ENCODE measurements at places on chromosomes 16 and 17.

- DNase-seq = no peak
These were observed 2.5 kb downstream of the RSL1D1 start for GRCh38 chr16:11848842-11849241.

DNA sequence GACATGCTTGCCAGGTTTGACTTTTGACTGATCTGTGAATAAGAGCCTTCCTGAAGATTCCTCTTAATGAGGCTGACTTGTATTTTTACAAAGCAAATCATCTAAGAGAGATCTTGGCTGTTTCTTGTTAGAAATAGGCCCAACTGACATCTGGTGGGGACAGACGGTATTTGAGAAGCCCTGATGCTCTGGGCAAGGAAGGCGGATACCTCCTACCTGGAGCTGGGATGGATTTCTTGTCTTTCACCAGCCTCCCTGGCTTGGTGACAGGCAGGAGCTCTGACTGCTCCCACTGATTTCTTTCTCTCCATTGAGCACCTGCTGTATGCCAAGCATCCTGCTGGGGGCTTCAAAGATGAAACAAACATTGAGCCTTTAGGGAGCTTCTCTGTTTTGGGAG is 40.4 kb downstream of the AKAP1 start:
- DNase-seq = no peak

DNA sequence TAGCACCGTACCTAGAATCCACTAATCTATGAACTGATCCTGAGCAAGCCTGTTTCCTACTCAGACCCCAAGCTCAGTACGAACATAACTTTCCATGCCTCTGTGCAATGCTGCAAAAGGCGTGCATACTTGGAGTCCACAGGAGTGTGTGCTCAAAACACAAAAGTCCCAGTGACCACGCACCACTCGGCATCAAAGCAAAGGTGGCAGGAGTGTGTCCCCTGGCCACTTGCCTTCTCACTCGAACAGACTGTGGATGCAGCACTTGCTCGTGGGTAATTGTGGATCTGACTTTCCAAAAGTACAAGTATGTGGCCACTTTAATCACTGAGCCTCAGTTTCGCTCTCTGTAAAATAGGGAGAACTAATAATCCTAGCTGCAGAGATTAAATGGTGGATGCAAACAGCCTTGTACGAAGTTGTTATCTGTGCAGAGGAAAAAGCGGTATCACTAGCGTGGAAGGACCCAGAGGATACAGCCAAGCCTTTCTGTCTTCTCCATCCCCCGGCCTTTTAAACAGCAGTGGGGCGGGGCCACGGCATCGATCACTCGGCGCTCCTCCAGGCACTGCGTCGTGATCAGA is 311 bp upstream of the KDM8 start:
- DNase-seq = no peak

DNA sequence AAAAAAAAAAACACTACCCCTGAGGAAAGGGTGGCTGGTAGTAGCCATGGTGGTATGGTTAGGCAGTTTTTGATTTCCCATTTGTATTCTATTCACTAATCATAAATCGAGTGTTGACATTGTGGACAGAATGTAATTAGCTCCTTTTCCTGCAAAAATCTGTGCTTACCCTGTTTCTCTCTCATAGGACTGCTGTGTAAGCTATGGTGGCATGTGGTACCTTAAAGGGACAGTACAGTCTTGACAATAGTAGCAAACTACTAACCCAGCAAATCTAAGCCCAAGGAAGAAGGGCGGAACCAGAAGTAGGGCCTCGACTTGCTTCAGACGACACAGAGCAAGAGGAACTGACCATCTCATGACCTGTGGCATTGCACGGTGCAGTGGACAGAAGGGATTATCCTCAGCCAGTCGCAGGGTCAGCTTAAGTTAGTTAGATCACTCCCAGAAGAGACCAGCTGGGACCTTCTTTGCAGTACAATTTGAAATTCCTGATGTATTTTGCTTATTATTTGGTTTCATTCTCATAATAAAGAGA is 36.3 kb downstream of the POLR3E start:
- DNase-seq = no peak

DNA sequence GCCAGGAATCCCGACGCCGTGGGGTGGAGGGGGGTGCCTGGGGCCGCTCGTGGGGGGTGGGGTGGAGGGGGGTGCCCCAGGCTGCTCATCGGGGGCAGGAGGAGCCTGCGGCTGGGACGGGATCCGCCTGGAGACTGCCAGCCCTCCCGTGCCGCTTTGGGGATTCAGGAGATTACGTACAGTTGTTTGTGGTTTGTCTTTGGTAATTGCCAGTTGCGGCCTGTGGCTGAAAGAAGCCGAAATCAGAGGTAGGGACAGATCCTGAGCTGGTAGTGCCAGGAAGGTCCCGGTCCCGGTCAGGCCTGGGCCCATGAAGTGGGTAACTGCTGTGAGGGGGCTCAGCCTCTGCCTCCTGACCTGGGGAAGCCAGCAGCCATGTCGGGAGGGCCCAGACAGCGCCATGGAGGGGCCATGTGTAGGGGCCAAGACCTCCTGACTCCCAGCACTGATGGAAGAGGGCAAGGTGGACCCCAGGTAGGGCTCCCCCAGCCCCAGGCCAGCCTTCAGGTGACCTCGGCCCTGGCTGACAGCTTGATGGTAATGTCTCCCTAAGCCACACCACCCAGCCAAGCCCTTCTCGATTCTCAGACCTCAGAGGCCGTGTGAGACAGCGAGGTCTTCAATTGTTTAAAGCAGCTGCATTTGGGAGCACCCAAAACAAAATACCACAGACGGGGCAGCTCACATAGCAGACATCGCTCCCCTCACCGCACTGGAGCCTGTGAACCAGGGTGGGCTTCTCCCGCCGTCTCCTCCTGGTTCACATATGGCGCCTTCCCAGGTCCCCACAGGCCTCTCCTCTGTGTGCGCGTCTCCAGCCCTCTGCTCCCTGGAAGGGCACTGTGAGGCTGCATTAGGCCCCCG is 34.9 kb upstream of the SSTR5 start:
- DNase-seq = no peak

GRCh38 chr17:4463818-4464476 is 30.2 kb downstream of the SPNS3 start:
- no peak for DNase-seq

- DNase-seq = no peak
These were observed 727.4 kb upstream of the CA10 start for GRCh38 chr17:52885882-52886281.

GRCh38 chr16:84600343-84601229 is 17.3 kb downstream of the COTL1 start:
- DNase-seq = no peak

GRCh38 chr17:43608313-43608712 is 53.4 kb downstream of the MEOX1 start:
- DNase-seq = no peak

- no peak for DNase-seq
These were observed 6.7 kb upstream of the CCDC92B start for GRCh38 chr17:2755891-2756724.

- no peak for DNase-seq
These were observed 106.8 kb downstream of the BRIP1 start for GRCh38 chr17:61756561-61756960.

DNA sequence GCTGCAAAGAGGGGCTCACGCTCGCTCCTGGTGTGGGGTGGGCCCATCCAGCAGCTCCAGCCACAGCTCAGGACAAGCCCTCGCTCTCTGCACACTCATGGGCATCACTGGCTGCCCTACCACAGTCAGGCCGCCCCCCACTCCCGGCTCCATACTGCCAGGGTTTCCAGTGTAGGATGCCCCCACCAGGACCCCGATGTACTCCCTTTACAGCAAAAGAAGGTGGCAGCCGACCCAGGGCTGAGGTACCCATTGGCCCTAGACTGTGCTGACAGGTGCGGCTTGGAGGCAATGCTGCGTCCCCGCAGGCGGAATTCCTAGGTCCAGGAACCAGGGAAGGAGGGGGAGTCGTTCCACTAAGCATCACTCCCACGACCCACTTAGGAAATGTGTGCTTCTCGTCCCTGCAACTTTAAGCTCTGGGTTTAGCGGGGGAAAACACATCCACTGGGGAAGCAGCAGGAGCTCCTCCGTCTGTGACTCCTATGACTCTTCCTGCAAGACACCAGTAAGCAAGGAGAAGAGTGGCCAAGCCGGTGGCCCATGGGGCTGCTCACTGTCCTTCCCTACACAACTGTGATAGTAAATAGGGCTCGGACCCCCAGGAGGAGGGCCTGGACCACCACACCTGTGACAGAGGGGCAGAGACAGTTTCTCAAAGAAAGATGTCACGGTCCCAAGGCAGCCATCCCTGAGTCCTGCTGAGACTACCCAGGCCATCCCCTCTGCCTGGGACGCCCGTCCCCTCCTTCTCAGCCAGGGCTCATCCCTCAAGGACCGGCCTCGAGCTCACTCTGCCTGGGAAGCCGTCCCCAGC is 13.1 kb downstream of the CORO7 start:
- no peak for DNase-seq

All from NCI-H2227 treated with DMSO at 0.1 percent for 48 hours (cell line).